ENCODE measurements at places on chromosomes 7 and 10.

GRCh38 chr7:125547505-125547904 lies 617.9 kb upstream of the POT1 start:
- DNase-seq = no peak

- no peak for DNase-seq
Observed at GRCh38 chr7:24933298-24933697, 46.7 kb downstream of the OSBPL3 start.

DNA sequence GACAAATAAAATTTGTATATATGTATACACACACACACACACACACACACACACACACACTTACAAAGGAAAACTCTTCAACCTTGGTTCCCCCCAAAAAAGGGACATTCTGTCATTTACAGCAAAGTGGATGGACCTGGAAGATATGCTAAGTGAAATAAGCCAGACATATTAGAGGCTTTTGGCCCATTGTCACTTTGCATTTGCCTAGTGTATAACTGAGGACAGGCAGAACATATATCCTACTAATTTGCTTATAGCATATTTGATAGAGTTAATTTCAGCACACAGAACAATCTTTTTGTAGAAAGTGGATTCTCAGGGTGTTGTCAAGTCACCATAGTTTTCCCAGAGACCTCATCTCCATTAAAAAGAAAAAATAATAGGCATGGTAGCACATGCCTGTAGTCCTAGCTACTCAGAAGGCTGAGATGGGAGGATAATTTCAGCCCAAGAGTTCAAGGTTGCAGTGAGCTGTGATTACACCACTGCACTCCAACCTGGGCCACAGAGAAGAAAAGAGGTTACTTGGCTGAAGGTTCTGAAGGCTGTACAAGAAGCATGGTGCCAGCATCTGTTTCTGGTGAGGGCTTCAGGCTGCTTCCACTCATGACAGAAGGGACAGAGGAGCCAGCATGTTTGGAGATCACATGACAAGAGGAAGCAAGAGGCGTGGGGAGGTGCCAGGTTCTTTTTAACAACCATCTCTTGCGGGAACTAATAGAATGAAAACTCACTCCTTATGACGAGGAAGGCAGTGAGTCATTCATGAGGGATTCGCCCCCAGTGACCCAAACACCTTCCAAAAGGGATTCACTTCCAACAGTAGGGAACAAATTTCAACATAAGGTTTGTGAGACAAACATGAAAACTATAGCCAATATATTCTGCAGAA lies 135.6 kb downstream of the TMEM168 start:
- DNase-seq = no peak

GRCh38 chr10:12768156-12769100 lies 233.1 kb downstream of the CCDC3 start:
- DNase-seq = peak; percentile 70

GRCh38 chr10:68080853-68081431 lies 5.9 kb upstream of the HERC4 start:
- no peak for DNase-seq

- no peak for DNase-seq
Observed at GRCh38 chr10:10346390-10347150, 671.1 kb upstream of the CELF2 start.

Measured in astrocyte (in vitro differentiated cells and primary cell).